Stimulated activated CD4-positive, alpha-beta T cell treated with anti-CD3 and anti-CD28 coated beads, Interleukin-2, amount 100 ng/mL, for 48 hours (primary cell): ENCODE measurements at places on chromosomes 2 and 18.

DNA sequence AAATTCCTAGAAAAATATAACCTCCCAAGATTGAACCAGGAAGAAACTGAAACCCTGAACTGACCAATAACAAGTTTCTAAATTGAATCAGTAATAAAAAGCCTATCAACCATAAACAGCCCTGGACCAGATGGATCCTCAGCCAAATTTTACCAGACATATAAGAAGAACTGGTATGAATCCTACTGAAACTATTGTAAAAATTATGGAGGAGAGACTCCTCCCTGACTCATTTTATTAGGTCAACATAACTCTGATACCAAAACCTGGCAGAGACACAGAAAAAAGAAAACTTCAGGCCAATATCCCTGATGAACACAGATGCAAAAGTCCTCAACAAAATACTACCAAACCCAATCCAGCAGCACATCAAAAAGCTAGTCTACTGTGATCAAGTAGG lies 11.3 kb downstream of the NT5C1B start:
- DNase-seq, result no peak

DNA sequence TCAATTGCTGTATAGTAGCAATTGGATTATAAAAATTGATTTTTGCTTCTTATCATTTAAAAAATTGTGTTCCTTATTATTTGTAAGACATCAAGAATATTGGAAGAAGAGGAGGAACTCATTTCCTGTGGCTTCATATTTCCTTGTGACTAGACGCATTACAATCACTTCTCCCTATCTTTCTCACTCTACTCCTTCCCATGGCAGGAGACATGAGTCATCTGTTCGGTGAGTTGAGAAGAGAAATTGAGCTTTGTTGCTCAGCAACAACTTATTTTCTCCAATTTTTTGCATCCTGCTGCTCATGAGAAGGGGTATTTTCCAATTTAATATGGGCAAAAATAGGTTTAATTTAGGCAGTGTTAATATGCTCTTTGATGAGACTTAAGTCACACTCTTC lies 1783.9 kb downstream of the SUCLG1 start:
- DNase-seq, result no peak

GRCh38 chr2:19801367-19802080 lies 100.3 kb downstream of the TTC32 start:
- DNase-seq, result no peak

GRCh38 chr18:12838178-12838634 lies 45.8 kb downstream of the PTPN2 start:
- DNase-seq, result no peak

- DNase-seq, result no peak
Measured at GRCh38 chr18:48789259-48789812, 161.4 kb downstream of the SMAD7 start.
